ENCODE measurements at places on chromosomes 4 and X.

GRCh38 chr4:107006218-107006617 is 29.9 kb downstream of the DKK2 start:
- DNase-seq = no peak

- no peak for DNase-seq
These were observed 15.9 kb downstream of the DHX15 start for GRCh38 chr4:24568425-24568824.

DNA sequence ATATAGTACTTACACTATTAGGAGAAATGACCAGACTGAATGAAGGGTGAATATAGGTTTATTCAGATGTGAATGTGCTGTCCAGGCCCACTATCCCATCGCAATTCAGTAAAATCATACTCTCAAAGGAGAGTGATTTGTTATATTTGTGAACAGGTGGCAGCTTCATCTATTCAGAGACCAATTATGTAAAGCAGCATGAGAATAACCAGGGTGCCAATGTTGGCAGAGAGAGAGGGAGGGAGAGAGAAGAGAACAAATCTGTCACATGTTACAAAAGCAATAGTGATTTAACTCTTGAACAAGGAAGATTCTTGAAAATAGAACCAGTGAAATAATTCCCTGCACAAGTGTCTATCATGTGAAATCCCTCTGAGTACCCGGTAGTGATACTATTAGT is 38.9 kb upstream of the TLL1 start:
- DNase-seq = no peak

DNA sequence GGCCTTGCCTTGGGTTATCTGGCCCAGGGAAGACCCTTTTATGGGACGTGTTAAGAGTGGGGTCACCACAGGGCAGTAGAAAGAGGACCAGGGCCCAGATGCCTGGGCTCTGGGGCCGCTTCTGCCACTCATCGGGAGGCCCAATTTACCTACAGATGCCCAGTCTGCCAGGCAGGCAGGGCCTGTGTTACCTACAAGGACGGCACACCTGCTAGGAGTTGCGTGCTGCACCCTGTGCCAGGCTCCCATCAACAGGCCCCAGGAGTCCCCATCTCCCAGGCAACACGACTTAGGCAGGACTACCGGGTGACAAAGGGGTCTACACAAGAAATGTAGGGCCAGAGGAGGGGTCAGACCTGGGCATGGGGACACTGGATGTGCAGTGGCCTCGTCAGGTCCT is 34.6 kb downstream of the WDR1 start:
- DNase-seq = no peak

GRCh38 chrX:129608496-129608895 is 46.3 kb downstream of the APLN start:
- no peak for DNase-seq

DNA sequence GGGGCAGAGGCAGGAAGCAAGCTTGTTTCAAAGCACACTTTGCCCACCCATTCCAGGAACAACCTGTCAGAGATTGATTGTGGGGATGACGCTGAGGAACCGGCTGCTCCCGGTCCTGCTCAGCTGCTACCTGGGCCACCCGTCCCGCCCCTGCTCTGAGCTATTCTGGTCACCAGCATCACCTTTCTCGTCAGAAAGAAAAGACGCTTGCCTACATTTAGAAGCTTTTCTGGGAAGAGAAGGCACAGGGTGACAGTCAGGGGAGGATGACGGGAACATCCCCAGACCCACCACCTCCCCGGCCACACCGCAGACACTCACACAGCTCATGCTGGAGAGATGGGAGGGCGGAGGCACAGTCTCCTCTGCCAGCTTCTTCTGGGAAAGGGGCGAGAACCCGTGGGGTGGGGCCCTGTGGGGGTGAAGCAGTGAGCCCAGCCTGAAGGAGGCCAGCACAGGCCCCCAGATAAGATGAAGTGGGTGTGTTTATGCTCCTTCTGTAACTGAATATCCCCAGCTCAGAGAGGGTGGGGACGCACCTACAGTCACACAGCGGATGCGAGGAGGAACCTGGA is 81.8 kb downstream of the CPZ start:
- no peak for DNase-seq

DNA sequence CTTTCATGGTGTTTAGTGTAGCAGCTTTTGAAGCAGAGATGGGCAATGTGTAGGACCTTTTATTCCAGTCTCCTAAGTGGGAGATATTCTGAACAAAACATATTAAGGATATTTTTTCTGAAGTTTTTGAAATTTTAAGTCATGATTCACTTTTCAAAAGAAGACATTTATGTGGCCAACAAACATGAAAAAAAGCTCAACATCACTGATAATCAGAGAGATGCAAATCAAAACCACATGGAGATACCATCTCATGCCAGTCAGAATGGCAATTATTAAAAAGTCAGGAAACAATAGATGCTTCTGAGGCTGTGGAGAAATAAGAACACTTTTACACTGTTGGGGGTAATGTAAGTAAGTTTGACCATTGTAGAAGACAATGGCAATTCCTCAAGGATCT is 76.0 kb downstream of the FAT4 start:
- DNase-seq = no peak

- DNase-seq = no peak
These were observed 21.6 kb downstream of the LUZP4 start for GRCh38 chrX:115311139-115311538.
